ENCODE measurements at places on chromosomes 16 and 17. TPM values are rescaled to one million over a fixed set of nuclear protein-coding genes. Genes with fewer than 3 reads are reported as not detected.

DNA sequence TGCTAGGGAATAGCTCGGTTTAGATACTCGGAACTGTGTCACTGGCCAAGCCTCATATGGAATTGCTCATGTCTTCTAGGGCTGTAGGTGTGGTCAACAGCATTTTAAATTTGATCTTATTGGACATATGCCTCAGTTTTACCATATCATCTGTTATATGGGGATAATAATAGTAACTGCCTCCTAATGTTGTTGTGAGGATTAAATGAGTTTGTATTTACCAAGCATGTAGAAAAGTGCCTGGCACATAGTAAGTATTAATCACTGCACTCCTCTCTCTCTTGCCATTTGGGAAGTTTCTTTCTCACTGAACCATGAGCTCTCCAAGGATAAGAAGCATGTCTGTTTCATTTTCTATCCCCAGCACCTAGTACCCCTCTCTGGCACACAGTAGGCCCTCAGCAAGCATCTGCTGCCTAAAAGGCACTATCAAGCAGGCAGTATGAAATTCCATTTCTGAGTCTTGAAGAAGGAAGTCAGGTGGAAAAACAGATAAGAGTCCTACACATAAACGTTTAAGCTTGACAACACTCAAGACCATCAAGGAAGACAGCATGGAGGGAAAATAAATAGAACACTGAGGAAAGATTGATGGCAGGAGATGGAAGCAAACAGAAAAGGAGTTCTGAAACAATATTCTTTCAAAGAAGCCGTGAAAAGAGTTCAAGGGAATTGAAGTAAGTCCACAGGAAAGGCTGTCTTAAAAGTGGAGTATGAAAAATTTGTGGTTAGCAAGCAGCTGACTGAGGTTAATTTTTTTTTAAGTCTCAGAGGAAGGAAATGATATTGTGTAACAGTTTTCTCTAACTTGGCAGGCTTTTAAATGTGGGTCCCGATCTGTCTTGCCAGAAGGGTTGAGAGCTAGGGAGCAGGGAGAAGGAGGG, 2.2 kb upstream of the ATP6V0A1 start:
- no peak for DNase-seq

- DNase-seq = no peak
Observed at GRCh38 chr16:11658896-11659708, 9.2 kb upstream of the SNN start.

GRCh38 chr17:61235827-61236197, 163.8 kb upstream of the TBX2 start:
- no peak for DNase-seq

- peak; percentile 95 for DNase-seq
Observed at GRCh38 chr16:83898463-83899271, at the start of gene MLYCD. Gene MLYCD (plus strand): TSS chr16:83899115. CDS start chr16:83899145, 30 bp downstream.

- DNase-seq = no peak
Observed at GRCh38 chr16:74623214-74623838, 16.4 kb upstream of the GLG1 start.

GRCh38 chr17:77461277-77462057, 320.7 kb downstream of the SEC14L1 start:
- no peak for DNase-seq

- DNase-seq = no peak
Observed at GRCh38 chr16:47506800-47507199, 45.7 kb downstream of the PHKB start.

DNA sequence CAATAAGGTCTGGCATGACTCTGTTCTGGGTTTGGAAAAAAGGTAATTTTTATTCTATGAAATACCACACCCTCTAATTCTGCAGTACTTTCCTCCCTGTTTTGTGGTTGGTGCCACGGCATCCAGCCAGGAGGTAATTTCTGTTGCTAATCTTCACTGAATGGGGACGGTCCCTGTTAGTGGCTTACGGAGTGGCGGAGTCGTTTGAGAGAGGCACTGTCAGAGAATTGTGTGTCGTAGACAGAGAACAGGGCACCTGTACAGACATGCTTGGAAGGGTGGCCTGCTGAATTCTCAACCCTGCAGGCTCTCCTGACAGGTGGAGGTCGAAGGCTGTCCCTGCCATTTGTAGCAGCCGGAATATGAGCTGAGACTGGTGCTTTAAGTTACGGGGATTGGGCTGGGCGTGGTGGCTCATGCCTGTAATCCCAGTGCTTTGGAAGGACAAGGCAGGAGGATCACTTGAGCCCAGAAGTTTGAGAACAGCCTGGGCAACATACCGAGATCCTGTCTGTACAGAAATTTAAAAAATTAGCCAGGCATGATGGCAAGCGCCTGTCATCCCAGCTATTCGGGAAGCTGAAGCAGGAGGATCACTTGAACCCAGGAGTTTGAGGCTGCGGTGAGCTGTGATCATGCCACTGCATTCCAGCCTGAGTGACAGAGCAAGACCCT, 33.2 kb downstream of the EEF2K start:
- no peak for DNase-seq

- DNase-seq = no peak
Observed at GRCh38 chr16:55101026-55101425, 170.4 kb downstream of the IRX5 start.

DNA sequence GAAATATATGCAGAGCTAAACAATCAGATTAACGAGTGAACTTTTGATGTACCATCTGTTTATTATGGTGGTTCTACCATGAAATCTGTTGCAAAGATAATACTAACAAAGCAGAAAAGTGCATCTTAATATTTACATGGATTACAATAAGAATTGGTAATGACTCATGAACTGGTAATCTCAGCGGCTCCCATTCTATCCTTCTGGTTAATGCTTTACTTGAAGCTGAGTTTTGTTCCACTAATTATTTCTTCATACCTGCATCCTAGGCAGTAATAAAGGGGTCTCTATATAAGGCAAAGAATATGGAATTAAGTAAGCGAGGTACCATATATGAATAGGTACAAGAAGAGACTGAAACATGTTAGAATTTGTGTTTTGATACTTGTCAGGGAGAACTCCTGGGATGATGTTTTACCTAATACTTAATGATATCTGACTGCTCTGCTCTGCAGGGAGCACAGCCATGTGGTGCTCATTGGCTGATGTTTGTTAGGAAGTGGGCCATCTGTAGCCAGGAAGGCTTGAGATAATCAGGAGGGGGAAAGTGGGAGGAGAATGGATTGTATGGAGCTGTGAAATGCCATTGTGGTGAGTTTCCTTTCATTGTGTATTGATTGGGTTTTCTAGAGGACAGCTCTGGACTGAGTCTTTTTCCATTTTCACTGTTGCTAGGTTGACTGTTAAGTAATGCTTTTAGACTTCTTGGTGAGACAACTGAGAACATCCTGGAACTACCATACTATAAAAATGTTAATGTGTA, 52.6 kb downstream of the MAP2K6 start:
- no peak for DNase-seq

DNA sequence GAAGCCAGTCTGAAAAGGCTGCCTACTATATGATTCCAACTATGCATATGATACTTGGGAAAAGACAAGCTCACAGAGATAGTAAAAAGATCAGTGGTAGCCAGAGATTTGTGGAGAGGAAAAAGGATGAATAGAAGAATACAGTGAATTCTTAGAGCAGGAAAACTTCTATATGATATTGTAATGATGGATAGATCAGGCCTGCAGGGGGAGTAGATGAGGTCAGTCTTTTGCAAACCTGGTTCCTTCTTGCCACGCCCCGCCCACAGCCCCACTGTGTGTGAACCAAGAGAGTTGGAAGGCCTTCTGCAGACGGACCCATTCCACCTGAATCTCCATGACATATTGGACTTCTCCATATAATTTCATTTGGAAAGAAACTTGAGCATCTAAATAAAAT, 761 bp upstream of the CCL8 start:
- DNase-seq = no peak

DNA sequence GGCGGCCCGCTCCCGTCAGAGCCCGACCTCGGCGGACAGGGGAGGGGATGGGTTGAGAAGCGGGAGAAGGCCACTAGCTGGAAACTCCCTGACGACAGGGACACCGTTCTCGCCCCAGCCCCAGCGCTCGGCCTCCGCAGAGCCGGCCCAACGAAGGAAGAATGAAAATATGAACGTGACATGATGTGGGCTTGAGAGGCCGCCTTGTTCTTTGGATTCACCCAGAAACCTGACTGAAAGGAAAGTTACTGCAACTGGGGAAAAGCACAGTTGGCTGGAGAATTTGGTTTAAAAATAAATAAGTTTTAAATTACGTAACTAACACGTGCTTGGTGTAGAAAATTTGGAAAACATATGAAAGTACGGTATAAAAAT, 21.1 kb downstream of the NPTX1 start:
- no peak for DNase-seq

GRCh38 chr17:77872714-77873499, 85.6 kb upstream of the TNRC6C start:
- DNase-seq = no peak

- no peak for DNase-seq
Observed at GRCh38 chr16:88904676-88905365, 38.4 kb upstream of the PABPN1L start.

GRCh38 chr16:50739031-50739430, 2.9 kb upstream of the CYLD start:
- no peak for DNase-seq

DNA sequence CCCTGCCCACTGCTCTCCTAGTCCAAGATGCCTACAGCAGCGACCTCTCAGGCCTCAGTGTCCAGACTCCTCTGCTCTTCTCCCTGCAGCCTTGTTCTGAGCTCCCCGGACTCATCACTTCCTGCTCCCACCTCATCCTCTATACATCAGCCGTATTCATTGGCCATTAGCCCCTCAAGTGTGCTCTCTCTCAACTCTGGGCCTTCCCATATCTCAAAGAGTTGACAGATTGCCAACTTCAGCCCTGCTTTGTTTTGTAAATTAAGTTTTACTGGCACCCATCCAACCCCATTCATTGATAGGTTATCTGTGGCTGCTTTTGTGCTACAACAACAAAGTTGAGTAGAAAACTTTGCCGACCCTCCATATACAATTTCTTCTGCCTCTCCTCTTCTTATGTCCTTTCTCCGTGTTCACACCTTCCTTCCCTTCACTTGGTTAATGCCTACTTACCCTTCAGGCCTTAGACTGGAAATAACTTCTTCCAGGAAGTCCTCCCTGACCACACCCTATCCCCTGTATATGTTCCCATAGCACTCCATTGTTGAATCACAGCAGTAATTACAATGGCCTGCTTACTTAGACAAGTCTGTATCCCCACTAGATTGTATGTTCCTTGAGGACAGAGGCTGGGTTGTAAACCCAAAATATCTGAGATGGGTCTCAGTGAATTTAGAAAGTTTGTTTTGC, 63.4 kb upstream of the TANC2 start:
- DNase-seq = no peak

GRCh38 chr17:63911657-63912100, 621 bp upstream of the CSHL1 start:
- no peak for DNase-seq

DNA sequence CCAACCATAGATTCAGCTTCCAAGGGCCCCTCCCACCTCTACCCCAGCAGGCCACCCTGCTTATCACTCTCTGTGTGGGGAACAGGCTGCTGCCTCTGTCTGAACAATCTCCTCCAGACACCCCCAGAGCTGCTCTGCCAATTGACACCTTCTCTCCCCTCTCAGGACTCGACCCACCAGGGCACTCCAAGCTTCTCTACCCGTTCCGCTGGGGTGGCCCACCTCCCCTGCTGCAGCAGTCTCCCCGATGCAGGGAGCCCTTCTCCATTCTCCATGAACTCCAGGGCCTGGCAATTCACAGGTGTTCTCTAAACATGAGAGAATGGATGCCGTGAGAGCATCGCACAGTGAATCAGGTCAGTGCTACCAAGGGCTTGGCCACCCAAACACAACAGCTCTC, 28.3 kb upstream of the FAAP100 start:
- DNase-seq = no peak

DNA sequence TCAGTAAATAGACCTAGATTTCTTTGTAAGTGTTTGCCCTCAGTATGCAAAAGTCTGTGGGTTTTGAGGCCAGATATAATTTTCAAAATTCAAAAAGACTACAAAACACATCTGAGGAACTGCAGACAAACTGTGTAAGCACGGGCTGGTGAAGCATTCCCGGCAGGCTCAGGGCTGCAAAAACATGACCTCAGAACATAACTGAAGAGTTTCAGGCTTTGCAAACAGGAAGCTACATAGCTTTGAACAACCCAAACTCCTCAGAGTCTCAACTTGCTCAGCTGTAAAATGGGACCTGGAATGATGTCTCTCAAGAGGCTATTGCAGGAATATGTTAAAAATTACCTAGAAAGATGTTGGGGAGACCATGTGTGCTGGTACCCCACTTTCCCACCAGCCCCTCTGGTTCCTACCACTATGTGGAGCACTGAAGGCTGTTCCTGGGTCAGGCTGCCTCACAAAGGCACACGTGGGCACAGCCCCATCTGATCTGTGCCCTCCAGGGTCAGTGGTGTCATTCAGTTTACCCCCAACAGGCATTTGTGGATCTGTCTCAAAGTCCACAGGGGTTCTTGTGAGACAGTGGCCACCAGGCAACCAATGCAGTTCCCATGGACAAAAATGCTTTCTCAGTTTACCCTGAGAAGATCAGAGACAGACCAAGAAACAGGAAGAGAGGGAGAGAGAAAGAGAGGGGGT, 72.9 kb downstream of the CREBBP start:
- DNase-seq = no peak

- no peak for DNase-seq
Observed at GRCh38 chr17:17774009-17774881, 62.5 kb downstream of the SREBF1 start.

- peak; percentile 66 for DNase-seq
Observed at GRCh38 chr16:20072146-20072873, 1.4 kb downstream of the GPR139 start.

- peak; percentile 59 for DNase-seq
Observed at GRCh38 chr17:39057701-39058206, 90.6 kb upstream of the FBXO47 start.

DNA sequence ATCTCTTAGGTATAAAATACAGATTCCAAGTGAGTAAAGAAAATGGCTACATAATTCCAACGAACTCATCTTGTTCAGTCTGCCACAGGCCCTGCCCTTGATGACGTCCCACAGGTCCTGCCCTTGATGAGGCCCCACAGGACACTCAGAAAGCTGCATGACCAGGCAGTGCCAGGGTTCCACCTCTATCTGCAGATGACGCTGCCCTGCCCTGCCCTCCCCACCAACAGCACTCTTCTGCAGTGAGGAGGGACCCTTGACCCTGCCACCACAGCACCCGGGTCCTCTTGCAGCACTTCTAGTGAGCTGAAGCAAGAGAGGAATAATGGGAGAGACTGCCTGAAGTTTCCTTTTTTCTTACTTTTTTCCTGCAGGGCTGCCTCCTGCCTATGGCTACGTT, 118.4 kb downstream of the VPS53 start:
- DNase-seq = no peak

- no peak for DNase-seq
Observed at GRCh38 chr17:74272731-74273201, 1.3 kb upstream of the DNAI2 start.

Gene PIMREG
- total RNA-seq = 0.83 TPM

Gene RETREG3
- 69.4 TPM for total RNA-seq

Gene ANKRD40CL
- not detected for total RNA-seq

Gene KRT28
- not detected for total RNA-seq

Gene TMC8
- 2.7 TPM for total RNA-seq

Gene KRT24
- not detected for total RNA-seq

Gene KLHL10
- not detected for total RNA-seq

Gene TPSG1
- total RNA-seq = 1.5 TPM
